ENCODE measurements at places on chromosomes 16 and 17. TPM values are rescaled to one million over a fixed set of nuclear protein-coding genes. Genes with fewer than 3 reads are reported as not detected.

DNA sequence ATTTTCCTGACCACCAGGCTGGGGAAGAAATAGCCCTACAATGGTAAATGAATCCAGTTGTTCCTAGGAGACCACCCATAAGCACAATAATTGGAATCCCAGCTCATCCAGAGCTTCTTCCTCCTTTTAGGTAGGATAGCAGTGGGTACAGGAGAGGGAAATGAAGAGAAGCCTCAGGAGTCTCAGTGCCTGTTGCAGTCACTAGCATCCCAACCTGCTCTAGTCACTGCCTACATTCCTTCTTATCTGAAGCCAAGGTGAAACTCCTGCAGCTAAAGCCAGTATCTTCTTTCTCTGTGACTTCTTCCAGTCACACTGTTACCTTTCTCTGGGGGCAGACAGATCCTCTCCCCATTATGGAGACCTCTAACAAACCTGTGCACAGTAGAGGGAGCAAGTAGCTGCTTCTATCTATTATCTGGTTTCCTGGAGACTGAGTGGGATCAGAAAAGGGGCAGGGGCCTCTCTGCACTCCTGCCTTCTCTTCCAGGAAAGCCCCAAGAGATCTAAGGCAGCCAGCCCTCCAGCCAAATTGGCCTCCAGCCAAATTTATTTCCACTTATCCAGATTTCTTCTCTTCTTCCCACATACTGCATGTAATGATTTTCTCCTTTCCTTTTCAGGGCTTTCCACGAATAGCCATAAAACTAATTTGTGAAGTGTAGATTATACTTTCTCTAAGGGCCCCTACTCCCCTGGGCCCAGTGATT lies 85.5 kb downstream of the SSH2 start:
- no peak for DNase-seq

- no peak for DNase-seq
These were observed 20.0 kb downstream of the ARHGAP23 start for GRCh38 chr17:38448208-38448771.

DNA sequence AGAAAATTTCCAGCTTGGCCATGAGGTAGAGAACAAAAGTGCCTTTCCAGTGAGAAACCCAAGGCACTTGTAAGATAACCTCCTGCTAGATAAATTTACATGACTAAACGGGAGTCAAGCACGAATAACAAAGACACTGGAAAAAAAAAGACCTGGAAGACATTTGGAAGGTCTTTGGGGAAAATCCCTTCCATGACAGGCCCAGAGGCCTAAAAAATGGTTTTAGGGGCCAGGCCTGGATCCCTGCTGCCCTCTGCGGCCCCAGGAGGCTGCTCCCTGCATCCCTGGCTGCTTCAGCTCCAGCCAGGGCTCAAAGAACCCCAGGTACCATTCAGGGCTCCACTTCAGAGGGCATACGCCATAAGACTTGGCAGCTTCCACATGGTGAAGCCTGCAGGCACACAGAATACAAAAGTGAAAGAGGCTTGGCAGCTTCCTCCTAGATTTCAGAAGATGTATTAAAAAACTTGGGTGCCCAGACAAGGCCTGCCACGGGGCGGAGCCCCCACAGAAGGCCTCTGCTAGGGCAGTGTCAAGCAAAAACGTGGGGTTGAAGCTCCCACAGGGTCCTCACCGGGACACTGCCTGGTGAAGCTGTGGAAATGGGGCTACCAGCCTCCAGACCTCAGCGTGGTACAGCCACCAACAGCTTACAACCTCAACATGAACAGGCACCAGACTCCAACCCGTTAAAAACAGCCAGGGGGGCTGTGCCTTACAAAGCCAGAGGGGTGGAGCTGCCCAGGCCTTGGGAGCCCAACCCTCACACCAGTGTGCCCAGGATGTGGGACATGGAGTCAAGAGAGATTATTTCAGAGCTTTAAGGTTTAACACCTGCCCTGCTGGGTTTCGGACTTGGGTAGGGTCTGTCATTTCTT lies 77.1 kb downstream of the SDK2 start:
- no peak for DNase-seq

- no peak for DNase-seq
These were observed 1.8 kb downstream of the IL27 start for GRCh38 chr16:28504707-28505404.

DNA sequence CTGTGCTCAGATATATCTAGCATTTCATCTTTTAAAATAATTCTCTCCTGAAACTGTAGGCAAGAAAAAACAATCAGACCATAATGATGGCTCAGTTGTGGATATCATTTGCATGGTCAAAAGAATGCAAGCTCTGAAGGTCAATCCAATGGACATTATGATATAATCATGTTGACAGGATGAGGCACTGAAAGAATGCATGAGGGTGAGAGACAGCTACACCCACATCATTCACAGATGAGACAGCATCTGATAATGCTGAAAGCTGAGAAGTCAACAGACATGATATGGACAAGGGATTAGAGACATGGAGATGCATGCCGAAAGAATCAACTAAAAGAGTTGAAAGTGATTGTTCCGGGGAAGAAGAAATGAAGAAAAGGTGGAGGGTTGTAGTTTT lies 346.4 kb upstream of the CDH5 start:
- no peak for DNase-seq

GRCh38 chr16:24013864-24014645 lies 178.3 kb downstream of the PRKCB start:
- no peak for DNase-seq

Gene CCL4
- not detected for total RNA-seq

DNA sequence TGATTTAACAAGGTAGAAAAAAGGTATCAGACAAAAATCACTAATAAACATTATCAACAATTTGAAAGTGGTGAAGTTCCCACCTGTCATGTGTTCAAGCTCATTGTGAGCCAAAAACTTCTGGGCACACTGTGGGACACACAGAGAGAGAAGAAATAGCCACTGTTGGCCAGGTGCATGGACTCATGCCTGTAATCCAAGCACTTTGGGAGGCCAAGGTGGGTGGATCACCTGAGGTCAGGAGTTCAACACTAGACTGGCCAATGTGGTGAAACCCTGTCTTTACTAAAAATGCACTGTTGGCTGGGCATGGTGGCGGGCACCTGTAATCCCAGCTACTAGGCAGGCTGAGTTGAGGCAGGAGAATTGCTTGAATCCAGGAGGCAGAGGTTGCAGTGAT lies 167.4 kb downstream of the TOX3 start:
- no peak for DNase-seq

Gene GJD3
- not detected for total RNA-seq

Gene CD300H
- not detected for total RNA-seq

GRCh38 chr17:14919631-14920213 lies 345.4 kb downstream of the PMP22 start:
- no peak for DNase-seq

Gene FAM20A
- total RNA-seq = 5.0 TPM

DNA sequence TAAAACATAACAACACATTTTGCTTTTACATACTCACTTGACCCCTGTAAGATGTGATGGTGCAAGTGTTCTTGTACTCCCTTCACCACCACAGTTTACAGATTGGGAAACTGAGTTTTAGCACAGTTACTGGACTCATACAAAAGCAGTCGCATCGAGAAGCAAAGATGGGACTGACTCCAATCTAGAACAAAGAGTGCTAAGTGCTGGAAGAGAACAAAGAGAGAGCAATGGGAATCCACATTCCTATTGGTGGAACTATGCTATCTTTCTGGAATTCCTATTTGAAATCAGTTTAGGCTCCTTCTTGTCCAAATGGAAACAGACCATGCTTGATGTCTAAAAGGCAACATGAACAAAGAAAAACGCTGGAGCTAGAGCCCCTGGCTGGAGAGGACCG lies 9.1 kb downstream of the TOM1L2 start:
- no peak for DNase-seq

Gene BAHCC1
- 1.7 TPM for total RNA-seq

Gene WSCD1
- 2.2 TPM for total RNA-seq

- DNase-seq = no peak
These were observed 12.6 kb downstream of the ZBTB4 start for GRCh38 chr17:7466639-7467341.

DNA sequence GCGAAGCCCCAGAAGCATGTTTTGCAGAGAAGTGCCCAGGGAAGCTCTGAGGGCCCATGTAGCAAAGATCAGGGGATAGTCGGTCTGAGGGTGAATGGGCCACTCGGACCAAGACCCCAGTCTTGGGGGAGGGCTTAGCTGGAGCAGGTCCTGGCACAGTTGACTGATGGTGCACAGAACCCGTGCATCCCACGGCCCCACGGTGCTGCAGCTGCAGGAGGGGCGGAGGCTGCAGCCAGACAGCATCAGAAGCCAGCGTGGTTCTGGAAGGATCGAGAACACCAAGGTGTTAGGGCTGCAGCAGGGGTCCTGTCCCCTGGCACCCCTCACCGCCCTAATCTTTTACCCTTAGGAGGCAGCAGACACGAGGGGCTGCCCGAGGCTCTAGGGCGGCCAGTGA lies 6.5 kb upstream of the MC1R start:
- no peak for DNase-seq

DNA sequence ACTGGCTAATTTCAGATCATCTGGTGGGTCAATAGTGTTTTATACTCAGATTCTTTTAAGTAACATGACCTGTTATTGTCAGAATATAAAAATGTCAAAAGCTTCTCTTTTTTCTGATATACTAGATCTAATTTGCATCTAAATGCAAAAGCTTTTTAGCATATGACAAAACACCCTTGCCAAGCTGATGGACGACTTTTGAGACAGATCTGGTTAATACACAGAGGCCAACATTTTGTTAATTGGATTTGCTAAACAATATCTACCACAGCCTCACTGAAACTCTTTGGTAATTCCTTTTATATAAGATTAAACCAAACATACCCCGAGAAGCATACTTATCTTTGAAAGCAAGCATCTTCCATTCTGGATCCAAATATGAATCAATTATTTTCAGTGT lies 10.3 kb upstream of the NOL11 start:
- DNase-seq = no peak

Gene CD300LB
- total RNA-seq = not detected

GRCh38 chr16:31265329-31266245 lies 5.8 kb downstream of the ITGAM start:
- no peak for DNase-seq

GRCh38 chr17:43618276-43618675 lies 43.4 kb downstream of the MEOX1 start:
- DNase-seq = no peak

- DNase-seq = no peak
These were observed 13.2 kb downstream of the CMTM3 start for GRCh38 chr16:66617728-66618127.

GRCh38 chr17:65173976-65174683 lies 37.0 kb downstream of the RGS9 start:
- DNase-seq = no peak

- DNase-seq = peak; percentile 92
These were observed 563 bp upstream of the ZKSCAN2 start for GRCh38 chr16:25257956-25258860.

- DNase-seq = no peak
These were observed 2.7 kb upstream of the CHRNB1 start for GRCh38 chr17:7442142-7442541.

- DNase-seq = no peak
These were observed 14.3 kb upstream of the SCIMP start for GRCh38 chr17:5248821-5249479.

DNA sequence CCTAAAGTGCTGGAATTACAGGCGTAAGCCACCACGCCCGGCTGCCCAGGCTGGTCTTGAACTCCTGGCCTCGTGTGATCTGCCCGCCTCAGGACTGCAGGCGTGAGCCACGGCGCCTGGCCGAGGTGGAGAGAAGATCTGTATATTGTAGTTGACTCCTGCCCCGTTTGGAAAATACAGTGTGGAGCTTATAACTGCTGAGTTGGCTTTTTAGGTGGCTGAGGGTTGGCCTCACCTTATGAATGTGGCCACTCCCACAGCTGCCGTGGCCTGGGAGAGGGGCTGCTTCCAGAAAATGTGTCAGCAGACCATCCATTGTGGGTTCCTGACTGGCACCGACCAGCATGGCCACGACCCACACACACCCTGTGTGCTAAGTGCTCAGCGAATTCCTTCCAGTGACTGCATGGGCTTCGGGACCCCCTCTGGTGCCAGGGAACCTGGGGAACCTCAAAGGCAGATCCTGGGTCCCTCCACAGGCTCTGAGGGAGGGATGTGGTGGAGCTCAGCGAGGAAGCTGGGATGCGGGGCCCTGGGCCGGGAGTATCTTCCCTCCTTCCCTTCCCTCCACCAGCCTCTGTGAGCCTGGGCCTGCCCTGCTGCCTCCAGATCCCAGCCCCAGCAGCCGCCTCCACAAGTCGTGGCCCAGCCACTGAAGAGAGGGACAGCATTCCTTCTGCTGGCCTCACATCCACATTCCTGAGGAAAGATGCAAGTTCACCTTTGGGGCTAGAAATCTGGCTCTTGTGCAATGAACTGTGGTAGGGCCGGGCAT lies 10.9 kb upstream of the RAB11FIP3 start:
- DNase-seq = no peak

Gene CLEC3A
- total RNA-seq = not detected

Gene SDR42E1
- total RNA-seq = 0.01 TPM

GRCh38 chr17:6576038-6576785 lies 19.9 kb upstream of the PITPNM3 start:
- no peak for DNase-seq

- DNase-seq = no peak
These were observed 9.1 kb downstream of the NAGPA start for GRCh38 chr16:5024632-5025031.

DNA sequence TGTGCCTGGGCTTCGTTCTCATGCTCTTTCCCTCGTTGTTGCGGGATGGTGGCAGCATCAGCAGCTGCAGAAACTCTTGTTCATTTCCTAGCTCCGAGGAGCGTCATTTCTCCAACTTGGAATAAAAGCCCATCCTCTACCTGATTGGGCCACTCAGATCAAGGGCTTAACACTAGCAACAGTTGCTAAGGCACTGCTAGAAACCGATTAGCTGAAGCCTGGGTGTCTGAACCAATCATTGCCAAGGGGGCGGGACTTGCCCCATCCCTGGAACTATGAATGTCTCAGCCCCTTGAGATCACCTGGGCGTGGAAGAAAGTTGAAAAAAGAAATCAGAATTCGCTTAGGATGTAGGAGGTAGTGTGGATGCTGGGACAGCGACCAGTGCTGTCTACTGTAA lies 145.3 kb downstream of the FOXL1 start:
- no peak for DNase-seq

Gene RHBDF1
- 5.4 TPM for total RNA-seq

DNA sequence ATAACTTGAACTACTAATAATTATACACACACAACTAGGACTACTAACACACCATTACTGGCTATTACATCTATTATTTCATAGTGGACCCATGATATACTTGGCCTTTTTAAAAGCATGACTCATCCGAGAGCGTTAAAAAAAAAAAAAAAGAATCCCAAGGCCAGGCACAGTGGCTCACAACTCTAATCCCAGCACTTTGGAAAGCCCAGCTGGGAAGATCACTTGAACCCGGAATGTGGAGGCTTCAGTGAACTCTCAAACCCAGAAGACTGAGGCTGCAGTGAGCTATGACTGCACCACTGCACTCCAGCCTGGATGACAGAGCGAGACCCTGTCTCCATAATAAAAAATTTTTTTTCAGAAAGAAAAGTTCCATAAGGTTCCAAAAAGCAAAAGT lies 3.1 kb downstream of the GLG1 start:
- peak; percentile 33 for DNase-seq

Gene SDR42E2
- 0.11 TPM for total RNA-seq

GRCh38 chr17:2198927-2199326 lies 104.7 kb downstream of the SMG6 start:
- DNase-seq = no peak

All from HepG2 (cell line).